Activated naive CD8-positive, alpha-beta T cell treated with anti-CD3 and anti-CD28 coated beads for 36 hours (primary cell): ENCODE measurements at places on chromosomes 7 and 10.

- DNase-seq = no peak
Observed at GRCh38 chr7:132154695-132155471, 421.4 kb downstream of the PLXNA4 start.

GRCh38 chr10:124029559-124029958, 63.8 kb downstream of the CHST15 start:
- DNase-seq = no peak

GRCh38 chr7:93367254-93367653, 135.1 kb downstream of the VPS50 start:
- no peak for DNase-seq

- DNase-seq = no peak
Observed at GRCh38 chr7:11203683-11204082, 230.0 kb downstream of the PHF14 start.

DNA sequence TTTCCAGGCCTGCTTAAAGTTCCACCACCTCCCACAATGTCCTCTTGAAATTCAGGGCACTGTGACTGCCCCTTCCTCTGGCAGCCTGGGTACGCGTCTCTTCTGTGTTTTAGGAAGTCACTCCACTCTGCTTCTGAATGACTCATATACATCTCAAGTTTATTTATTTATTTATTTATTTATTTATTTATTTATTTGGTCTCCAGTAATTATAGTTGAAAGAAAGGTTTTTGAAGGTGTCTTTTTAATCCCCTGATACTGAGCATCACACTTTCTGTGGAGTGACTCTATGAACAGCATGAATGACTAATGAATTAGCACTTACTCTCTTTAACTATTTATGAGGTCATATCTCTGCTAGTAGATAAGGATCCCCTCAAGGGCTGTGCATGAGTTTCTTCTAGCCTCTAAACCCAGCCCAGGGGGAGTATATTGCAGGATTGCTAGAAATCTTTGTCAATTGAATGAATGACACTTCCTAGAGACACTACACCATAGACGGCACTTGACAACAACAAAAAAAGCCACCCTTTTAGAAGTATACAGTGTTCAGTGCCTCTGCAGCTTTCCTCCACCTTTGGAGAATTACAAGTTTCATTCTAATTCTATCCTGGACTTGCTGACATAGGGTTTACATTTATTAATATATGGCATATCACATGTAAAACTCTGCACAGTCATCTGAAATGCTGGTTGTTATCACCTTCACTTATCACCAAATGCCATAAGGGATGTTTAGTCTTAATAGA, 2.1 kb downstream of the MACC1 start:
- no peak for DNase-seq

- no peak for DNase-seq
Observed at GRCh38 chr7:155860840-155861479, 48.7 kb upstream of the SHH start.

GRCh38 chr10:60258429-60258797, 131.3 kb downstream of the ANK3 start:
- DNase-seq = no peak

- no peak for DNase-seq
Observed at GRCh38 chr10:129850316-129850715, 113.8 kb downstream of the EBF3 start.

- DNase-seq = no peak
Observed at GRCh38 chr7:107185716-107186115, 16.9 kb downstream of the HBP1 start.

DNA sequence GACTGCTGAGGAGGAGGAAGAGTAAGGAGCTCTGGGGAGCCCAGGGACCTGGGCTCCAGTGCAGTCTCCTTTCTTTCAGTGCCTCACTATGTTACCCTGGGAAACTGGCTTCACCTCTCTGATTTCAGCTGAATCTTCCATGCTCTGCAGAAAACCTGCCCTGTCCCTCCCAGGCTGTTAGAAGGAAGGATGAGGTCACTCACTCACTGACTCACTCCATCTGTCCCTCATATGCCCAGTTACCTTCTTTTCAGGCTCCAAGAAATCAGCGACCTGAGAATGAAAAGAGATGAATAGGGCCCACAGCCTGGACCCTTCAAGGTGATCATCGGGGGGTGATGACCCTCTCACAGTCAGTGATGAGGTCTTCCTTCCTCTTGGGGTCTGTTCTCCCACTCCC, 481 bp downstream of the SFTPA2 start:
- DNase-seq = no peak

GRCh38 chr10:102540023-102540422, 36.3 kb downstream of the SUFU start:
- DNase-seq = peak; percentile 17

DNA sequence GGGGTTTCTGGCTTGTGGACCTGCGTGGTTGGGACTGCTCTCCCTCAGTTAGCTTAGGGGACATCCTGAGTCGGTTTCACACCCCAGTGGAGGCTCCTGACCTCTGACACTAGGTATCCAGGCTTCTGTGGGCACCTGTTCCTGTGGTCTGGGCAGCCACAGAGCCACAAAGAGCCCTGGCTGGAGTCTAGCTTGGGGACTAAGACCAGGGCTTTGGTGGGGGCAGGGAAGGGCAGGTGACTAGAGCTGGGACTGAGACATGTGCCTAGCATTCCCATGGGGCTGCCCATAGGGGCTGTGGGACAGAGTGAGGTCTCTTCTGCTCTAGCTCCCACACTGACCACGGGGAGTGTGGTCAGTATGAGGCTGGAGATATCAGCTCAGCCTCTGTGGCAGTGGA, 4.0 kb upstream of the TMEM270 start:
- no peak for DNase-seq
